Vagina (tissue), 2 donors: ENCODE measurements at places on chromosomes 5 and 9.

DNA sequence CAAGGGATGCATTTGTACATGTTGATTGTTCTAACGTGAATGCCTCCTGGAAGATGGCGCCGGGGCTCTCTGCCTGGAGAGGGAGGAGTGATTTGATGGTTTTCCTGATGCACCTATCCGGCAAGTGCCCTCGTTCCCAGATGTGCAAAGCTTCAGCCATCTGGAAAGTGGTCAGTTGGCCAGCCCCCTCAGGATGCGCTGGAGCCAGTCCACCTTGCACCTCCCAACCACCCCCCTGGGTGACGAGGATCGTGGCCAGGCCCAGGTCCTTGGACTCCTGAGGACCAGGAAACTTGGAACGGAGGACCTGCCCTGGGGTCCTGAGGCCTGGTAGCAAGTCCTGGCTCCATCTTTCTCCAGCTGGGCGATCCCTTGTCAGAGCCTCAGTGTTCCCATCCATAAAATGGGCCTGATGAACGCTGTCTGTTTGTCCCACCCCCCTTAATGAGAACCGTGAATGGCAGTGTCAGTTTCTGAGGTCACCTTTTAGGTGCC lies 23.6 kb upstream of the RNU6ATAC start:
- no peak for DNase-seq

- no peak for DNase-seq
Measured at GRCh38 chr9:859251-859650, 17.8 kb downstream of the DMRT1 start.

DNA sequence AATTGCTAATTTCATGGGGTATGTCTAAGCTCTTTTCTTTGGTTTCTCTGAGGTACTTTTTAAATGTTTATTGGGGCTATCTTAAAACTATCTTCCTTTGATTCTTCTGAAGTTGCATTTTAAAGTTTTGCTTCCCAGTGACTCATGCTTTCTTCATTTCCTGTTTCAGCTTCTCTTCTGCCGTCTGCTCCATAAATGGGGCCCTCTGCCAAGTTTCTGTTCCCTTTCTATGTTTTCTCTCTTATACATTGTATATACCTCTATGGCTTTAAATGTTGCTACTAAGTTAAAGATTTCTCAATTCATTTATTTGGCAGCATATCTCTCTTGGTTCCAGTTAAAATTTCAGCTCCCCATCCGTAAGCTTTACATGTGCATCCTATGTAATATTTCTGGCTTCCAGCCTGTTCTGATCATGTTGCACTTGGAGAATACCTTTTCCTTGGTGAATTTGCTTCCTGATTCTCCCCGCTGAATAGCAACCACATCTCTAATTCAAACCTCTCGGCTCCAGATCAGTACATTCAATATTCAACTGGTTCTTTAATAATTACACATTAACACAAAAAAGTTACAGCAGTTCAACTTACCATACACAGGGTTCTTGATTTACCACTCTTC lies 125.3 kb downstream of the ST8SIA4 start:
- no peak for DNase-seq

DNA sequence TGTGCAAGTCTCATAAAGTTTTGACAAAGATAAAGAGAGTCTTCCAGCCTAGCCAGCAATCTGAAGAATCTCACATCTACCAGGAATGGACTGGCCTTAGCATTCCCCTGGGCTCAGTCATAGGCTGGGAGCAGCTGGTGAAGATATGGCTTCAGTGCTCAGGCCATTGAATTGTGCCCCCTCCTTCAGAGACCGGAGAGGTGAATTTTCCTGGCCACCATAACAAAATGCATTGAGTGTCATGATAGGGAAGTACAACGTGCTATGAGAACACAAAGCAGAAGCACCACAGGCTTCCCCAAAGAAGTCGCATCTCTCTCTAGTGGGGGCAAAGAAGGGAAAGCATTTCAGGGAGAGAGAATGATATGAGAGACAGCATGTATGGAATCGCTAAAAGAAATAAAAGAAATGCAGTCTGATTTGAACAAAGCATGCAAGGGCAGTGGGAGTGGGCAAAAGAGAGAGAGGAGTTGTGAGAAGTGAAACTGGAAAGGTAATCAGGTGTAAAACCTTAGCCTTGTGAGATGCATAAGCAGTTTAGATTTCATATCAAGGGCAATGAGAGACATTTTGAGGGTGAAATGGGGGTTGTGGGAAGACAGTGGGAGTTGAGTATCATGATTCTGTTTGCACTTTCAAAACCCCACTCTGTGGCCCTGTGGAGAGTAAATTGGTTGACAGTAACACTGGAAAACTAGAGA lies 57.1 kb upstream of the NMUR2 start:
- DNase-seq = no peak

- no peak for DNase-seq
Measured at GRCh38 chr9:113669522-113670115, 206.1 kb downstream of the RGS3 start.
